ENCODE measurements at places on chromosomes 7 and 10.

DNA sequence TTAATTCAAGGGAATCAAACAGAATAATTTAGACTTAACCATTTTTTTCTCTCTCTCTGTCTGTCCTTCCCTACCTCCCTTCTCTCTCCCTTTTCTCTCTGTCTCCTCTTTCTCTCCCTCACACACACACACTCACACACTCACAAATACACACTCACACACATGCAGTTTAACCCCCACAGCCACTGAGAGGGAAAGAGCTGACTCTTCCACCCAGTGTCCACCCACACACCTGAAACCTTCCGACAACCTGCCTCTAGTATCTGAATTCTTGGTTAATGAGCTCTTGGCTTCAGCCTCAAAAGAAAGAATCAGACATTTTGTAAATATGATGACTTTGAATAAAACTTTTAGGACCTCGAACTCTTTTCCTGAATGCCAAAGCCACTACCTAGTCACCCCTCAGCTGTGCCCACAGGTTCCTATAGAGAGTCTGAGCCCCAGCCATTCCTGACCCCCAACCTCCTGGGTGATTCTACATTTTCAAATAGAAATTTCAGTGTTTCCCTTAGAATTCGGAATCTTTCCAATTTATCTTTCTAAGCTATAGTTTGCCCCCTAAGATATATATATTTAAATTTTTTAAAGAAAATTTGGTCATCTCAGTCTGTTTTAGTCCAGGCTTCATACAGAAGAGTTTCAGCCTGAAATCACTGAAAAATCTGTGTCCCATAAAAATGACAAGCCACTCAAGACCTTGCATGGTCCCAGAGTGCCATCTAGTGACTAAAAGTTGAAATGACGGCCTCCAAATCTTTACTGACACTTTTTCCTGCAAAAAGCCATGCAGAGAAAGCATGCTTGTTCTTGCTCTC is 202.8 kb downstream of the IPMK start:
- DNase-seq, result peak; percentile 51

GRCh38 chr7:80153446-80153845 is 18.8 kb downstream of the GNAI1 start:
- DNase-seq, result no peak

DNA sequence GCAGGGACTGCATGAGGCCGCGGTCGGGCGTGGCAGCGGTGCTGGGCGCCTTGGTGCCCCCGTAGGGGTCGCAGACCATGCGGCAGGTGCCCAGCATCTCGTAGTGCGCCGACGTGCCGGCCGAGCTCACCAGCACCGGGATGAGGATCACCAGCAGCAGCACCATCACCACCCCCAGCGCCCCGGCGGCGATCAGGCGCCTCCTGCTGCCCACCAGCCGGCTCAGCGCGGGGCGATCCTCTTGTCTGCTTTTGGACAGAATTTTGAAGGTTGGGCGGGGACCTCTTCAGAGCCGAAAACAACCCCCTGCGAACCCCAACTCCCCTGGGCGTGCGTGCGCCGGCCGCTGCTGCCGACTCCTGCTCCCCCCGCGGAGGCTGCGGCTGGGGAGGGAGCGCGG is 779 bp downstream of the C1QL3 start:
- DNase-seq, result peak; percentile 33

GRCh38 chr7:7426676-7427075 is 109.0 kb downstream of the COL28A1 start:
- no peak for DNase-seq

- peak; percentile 88 for DNase-seq
Measured at GRCh38 chr10:24901686-24902399, 50.6 kb downstream of the PRTFDC1 start.

- DNase-seq, result no peak
Measured at GRCh38 chr10:133271521-133272300, 5.0 kb downstream of the ADAM8 start.

- DNase-seq, result peak; percentile 15
Measured at GRCh38 chr10:116627386-116627933, 6.7 kb downstream of the PNLIPRP2 start.

DNA sequence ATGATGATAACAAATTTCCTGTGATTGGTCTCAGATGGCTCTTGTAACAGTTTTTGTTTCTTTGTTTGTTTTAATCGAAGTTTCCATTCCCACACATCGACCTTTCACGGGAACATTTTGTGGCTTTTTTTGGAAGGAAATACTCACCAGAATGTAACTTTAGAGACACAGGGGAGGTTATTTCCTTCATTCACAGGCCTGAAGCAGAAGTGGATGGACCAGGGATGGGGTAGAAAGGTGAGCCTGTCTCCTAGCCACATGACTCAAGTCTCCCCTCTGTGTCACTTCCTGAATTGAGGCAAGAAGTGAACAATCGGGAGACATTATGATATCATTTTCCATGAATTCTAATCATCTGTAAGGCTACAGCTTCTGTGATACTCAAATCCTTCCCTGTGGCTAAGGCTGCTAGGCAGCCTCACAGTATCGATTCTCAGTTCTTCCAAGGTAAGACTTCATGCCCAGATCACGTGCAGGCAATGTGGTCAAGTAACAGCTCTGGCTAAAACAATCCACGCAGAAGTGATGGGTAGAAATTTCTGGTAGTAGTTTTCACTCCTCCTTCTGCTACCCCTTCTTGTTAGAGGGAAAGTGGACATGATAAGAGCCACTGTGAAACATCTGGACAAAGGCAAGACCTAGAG is 203.9 kb upstream of the NEBL start:
- DNase-seq, result no peak

DNA sequence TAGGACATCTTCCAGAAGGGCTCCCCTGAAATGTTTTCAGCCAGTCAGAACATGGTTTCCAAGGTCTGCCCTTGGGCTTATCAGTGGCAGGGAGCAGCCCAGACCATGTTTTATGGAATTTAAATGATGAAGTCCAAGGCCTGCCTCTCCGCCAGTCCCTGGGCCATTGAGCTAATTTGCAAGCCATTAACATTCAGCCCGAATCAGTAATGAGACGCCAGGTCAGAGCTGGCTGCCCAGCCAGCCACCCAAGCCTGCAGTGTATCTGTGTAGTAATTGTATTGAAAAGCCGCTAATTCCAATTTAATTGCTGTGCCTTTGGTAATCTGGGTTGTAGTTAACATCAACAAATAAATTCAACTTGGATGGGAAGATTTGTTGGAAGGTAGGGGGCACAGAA is 131.4 kb downstream of the PAXIP1 start:
- no peak for DNase-seq
